Naive thymus-derived CD8-positive, alpha-beta T cell (primary cell): ENCODE measurements at places on chromosomes 7 and 10. TPM values are rescaled to one million over a fixed set of nuclear protein-coding genes. Genes with fewer than 3 reads are reported as not detected.

Gene SLC18A3
- not detected for total RNA-seq

Gene NRCAM
- 46.6 TPM for total RNA-seq

DNA sequence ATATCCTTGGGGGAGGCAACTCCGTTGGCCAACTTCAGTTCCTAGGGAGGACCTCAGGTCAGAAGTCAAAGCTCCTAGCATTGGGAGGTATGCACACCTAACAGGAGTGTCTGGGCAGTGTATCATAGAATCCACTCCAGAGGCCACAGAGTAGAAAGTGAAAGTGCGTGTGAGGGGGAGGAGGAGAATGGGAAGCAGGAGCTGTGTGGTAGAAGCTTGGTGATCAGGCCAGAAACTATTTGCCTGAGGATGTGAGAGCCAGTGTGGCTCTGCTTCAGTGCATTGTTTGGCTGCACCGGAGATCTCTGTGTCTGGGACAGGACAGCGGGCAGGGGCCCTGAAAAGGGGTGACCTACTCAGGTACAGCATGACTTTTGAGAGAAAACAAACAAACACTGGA lies 557.4 kb upstream of the VSTM2A start:
- no peak for DNase-seq

DNA sequence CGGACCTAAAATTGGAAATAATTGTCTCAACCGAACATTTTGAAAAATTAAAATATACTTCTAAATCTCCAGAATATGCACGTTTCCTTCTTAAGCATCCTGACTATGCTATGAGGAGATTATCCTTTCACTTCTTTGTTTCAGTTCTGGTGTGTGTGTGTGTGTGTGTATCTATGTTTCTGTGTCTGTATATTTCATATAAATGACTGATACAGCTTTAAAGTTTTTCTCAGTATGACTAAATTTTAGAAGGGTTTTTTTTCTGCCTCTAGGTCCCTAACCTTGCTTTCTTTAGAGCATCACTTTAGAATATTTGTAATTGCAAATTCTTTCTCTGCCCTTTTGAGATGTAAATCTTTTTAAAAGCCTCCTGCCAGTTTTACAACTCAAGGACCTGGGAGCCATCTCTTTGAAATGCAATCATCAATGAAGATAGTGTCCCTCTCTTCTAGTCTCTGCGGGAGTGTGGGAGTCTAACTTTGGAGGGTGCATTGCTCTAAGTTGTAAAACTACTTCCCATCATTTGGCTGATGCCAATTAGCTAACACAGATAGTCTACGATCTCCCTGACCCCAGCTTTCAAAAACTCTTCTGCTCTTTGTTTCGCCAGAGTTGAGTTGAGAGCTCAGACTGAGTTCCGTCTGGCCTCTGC lies 782.0 kb upstream of the ZWINT start:
- no peak for DNase-seq

GRCh38 chr7:128923411-128923800 lies 12.9 kb upstream of the KCP start:
- DNase-seq, result no peak

DNA sequence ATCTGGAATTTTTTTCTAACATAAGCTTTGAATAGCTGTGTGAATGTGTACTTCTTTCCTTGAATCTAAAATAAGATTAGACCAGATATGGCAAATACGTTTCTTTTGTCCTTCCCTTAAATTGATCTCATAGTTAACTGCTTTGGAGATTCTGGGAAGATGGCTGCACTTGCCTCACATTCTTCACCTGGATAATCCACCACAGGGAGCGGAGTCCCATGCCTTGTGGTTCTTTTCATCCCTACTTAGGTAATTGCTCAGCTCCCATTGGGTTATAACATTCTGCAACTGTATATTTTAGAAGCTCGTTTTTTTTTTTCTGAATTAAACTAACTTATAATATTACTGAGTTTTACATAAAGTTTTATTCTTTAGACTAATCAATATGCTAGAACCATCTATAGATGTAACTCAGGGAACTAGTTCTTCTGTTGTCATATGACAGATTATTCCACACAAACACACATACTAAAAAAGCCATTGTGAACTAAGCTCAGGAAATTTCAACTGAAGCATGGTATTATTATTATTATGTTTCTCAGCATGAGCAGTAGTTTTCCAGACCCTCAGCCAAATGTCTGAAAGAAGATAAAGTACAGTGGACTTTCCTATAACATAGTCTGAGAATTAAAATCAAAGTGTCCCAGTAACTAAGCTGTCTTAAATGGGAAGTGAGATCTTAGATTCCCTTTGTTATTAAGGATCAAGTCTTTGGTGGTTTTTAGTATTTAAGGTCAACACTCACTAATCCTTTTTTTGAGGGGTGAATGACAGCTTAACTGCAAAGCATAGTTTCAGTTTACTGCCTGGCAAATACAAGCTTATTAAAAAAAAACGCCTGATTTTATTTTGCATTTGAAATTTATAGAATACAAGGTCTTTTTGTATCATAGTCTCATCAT lies 182.3 kb downstream of the PPP1R9A start:
- no peak for DNase-seq

GRCh38 chr7:120843109-120843508 lies 14.8 kb downstream of the TSPAN12 start:
- DNase-seq, result no peak

GRCh38 chr10:33552290-33552689 lies 217.8 kb upstream of the NRP1 start:
- no peak for DNase-seq
